Cortex of kidney (tissue), 1 donor: ENCODE measurements at places on chromosomes 11 and 22.

DNA sequence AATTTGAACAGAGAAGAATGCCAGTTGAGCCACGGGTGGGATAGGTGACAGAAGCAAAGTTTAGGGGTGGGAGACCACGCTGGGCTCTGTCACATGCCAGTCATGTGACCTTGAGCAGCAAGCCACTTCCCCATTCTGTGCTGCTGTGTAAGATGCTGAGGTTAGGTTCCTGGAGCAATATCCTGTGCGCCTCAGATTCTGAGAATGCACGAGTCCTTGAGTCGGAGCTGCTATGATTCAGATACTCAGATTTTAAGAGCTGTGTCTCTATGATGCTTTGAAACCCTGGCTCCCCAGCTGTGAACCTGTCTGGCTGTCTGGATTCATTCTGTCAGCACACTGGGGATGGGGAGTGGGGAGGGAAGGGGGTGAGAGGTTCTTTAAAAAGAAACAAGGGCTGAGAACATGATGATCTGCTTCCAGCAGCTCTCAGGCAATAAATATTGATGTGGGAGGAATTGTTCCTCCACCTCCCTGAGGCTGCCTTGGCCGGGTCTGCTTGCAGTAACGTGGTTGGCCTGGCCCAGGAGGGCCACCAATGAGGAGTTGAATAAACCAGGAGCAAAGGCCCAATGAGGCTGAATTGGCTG, 24.0 kb downstream of the SLCO2B1 start:
- DNase-seq, result no peak

DNA sequence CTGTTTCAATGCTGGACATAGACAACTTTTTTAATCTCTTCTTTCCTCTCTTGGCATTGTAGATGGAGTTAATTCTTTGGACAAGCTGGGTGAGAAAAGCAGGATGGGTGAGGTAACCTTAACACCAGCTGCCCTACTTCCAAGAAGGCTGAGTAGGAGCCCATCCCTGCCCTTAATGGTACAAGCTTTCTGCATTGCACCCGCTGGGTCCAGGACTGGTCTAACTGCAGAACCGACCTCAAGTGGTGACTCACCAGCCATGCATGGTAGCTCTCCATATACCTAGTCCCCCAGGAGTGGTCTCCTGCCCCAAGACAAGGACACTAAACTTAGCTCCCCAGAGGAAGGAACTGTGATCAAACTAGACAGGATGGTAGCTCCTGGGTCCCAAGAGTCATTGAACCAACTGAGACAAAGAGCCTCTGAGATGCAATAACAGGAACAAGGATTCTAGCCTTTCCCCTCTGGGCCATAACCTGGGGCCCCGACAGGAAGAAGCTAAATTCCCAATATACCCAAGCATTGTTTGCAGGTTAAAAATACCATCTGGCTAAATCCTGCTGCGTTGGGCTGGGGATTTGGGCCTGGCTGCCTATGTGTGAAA, 32.1 kb downstream of the RPL27A start:
- no peak for DNase-seq

DNA sequence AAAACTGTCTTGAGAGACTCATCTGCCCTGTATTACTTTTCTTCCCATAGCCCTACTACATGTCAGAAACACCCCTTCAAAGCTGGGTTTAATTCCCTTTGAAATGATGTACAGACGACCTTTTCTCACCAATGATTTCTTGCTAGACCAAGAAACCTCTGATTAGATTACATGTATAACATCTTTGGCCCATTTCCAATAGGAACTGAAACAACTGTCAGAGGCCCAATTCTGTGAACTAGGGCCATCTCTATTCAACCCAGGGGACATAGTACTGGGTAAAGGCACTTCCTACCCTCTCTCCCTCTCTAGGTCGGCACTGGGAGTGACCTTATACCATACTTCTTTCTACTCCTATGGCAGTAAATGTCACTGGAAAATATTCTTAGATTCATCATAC, 19.4 kb downstream of the NPAT start:
- no peak for DNase-seq

- no peak for DNase-seq
Observed at GRCh38 chr11:123040111-123040432, 21.9 kb downstream of the HSPA8 start.

GRCh38 chr11:117934526-117935307, 5.5 kb upstream of the TMPRSS13 start:
- DNase-seq, result no peak

- no peak for DNase-seq
Observed at GRCh38 chr11:86988351-86988881, 33.2 kb upstream of the FZD4 start.

- no peak for DNase-seq
Observed at GRCh38 chr11:67252831-67253239, 13.4 kb upstream of the GRK2 start.

DNA sequence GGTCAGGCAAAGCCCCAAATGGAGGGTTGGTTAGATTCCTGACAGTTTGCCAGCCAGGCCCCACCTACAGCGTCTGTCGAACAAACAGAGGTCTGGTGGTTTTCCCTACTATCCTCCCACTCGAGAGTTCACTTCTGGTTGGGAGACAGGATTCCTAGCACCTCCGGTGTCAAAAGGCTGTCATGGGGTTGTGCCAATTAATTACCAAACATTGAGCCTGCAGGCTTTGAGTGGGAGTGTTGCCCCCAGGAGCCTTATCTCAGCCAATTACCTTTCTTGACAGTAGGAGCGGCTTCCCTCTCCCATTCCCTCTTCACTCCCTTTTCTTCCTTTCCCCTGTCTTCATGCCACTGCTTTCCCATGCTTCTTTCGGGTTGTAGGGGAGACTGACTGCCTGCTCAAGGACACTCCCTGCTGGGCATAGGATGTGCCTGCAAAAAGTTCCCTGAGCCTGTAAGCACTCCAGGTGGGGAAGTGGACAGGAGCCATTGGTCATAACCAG, 4.7 kb upstream of the TTC36 start:
- no peak for DNase-seq

- DNase-seq, result no peak
Observed at GRCh38 chr22:26587991-26588613, 1.8 kb downstream of the TPST2 start.

- DNase-seq, result no peak
Observed at GRCh38 chr11:117218133-117218915, 13.5 kb downstream of the PCSK7 start.

- DNase-seq, result no peak
Observed at GRCh38 chr11:61077936-61078335, 24.4 kb upstream of the CD5 start.

GRCh38 chr11:72391638-72392423, 42.5 kb downstream of the CLPB start:
- no peak for DNase-seq

GRCh38 chr22:49147617-49148175, 680.0 kb downstream of the BRD1 start:
- DNase-seq, result no peak

- no peak for DNase-seq
Observed at GRCh38 chr11:15361316-15361715, 246.6 kb downstream of the INSC start.

GRCh38 chr11:33256031-33256812, 959 bp upstream of the HIPK3 start:
- no peak for DNase-seq

- DNase-seq, result no peak
Observed at GRCh38 chr11:47533690-47534151, 19.2 kb downstream of the CELF1 start.

- DNase-seq, result no peak
Observed at GRCh38 chr11:88657076-88657738, 319.7 kb upstream of the CTSC start.

GRCh38 chr22:39729141-39729934, 158.8 kb downstream of the CACNA1I start:
- DNase-seq, result no peak

GRCh38 chr11:112864672-112865071, 96.5 kb upstream of the NCAM1 start:
- no peak for DNase-seq

DNA sequence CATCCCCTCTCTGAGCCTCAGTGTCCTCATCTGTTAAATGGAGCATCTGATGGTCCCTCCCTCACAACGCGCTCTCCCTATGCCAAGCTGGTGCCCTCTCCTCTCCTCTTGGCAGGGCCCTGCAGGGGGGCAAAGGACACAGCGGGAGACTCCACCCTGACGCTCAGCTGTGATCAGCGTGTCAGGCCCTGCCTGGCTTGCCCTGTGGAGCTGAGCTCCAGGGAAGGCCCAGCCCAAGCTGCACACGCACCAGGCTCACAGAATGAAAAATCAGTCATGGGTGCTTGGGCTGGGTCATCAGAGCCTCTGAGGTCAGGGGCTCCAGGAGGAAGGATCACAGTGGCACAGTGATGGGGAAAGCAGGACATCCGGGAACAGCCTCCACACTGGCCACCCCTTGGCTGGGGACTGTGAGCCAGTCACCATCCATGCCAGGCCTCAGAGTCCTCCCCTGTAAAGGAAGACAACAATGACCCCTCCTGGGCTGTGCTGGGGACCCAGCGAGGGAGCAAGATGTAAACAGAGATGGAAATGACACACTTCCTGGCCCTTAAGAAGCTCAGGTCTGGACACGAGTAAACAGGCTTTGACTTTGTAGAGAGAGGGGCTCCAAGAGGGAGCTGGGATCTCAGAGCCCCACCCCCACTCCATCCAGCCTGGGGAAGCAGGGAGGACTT, 36.6 kb downstream of the RPL3 start:
- DNase-seq, result no peak

- no peak for DNase-seq
Observed at GRCh38 chr11:111796696-111797095, 30.5 kb upstream of the PPP2R1B start.

GRCh38 chr11:24264868-24265267, 232.0 kb upstream of the LUZP2 start:
- no peak for DNase-seq

- no peak for DNase-seq
Observed at GRCh38 chr22:33578752-33579151, 341.5 kb downstream of the LARGE1 start.

GRCh38 chr11:64884019-64884418, 5.6 kb upstream of the EHD1 start:
- DNase-seq, result no peak

DNA sequence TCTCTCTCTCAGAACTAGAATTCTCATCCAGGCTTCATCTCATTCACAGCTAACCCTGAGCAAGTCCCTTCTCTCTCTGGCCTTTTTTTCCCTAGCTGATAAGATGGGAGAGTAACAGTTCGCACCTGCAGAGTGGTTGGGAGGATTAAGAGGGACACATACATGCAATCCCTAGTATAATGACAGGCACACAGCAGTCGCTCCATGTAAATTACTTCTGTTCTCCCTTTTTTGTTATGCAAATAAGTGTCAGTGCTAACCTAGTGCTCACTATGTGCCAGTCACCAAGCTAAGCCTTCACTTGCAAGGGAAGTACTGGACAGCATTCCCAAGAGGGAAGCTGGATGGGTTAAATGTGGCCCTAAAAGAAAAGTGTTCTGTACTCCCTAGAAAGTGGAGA, 63.4 kb downstream of the TENM4 start:
- no peak for DNase-seq

- no peak for DNase-seq
Observed at GRCh38 chr22:21014202-21014725, 701 bp upstream of the P2RX6 start.

- DNase-seq, result no peak
Observed at GRCh38 chr11:100068116-100068515, 619.0 kb upstream of the ARHGAP42 start.

DNA sequence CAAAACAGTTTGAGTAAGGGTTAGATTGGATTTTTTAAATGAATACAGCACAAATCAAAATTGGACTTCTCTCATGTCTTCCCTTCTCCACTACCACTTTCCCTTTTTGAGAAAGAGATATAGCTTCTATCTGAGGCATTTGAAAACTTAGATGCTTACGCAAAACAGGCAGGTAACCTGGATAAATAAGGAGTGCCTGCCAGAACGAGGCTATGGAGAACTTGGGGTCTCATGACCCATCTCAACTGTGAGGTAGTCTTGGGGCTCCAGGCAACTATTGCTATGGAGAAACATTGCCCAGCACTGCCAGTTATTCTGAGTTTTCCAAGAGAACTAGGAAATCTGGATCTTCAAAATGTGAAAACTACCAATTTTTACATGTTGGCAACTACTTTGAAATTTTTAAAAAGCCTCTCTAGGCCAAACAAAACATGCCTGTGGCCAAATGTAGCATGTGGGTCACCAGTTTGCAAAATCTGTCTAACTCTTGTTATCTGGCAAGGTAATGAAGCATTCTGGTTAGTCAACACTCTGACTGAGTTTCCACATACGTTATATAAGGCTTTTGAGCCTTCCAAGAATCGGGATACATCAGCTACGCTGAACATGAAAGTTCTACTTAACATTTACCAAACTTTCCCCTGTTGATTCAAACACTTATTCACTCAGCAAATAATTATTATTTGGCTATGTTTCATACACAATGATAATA, 752.7 kb downstream of the KCNA4 start:
- no peak for DNase-seq

- no peak for DNase-seq
Observed at GRCh38 chr22:28064920-28065319, 145.9 kb upstream of the PITPNB start.

DNA sequence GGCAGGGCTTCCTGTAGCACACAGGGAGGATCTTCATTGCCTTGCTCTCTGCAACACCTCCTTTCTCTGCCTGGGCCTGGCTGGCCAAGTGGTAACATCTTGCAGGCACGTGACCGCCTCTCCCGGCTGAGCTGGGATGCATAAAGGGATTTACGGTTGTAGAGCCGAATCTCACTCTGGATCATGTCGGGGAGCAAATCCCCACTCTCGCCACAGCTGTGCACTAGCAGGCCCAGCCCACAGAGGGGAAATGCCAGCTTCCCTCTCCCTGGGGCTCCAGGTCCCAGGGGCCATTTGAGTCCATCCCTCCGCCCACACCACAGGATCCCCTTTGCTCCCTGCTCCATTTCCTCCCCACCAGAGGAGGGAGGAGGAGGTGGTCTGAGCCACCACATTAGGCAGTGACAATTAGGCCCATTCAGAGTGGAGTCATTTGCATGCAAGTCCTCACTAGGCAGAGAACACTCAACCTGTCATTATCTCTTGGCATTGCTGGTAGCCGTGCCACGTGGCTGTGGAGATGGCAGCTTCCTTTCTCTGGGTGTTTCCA, 196.7 kb downstream of the DSCAML1 start:
- DNase-seq, result no peak

GRCh38 chr11:69874178-69874983, 55.2 kb upstream of the FGF3 start:
- DNase-seq, result no peak

GRCh38 chr11:132980670-132981069, 551.6 kb downstream of the OPCML start:
- DNase-seq, result no peak

DNA sequence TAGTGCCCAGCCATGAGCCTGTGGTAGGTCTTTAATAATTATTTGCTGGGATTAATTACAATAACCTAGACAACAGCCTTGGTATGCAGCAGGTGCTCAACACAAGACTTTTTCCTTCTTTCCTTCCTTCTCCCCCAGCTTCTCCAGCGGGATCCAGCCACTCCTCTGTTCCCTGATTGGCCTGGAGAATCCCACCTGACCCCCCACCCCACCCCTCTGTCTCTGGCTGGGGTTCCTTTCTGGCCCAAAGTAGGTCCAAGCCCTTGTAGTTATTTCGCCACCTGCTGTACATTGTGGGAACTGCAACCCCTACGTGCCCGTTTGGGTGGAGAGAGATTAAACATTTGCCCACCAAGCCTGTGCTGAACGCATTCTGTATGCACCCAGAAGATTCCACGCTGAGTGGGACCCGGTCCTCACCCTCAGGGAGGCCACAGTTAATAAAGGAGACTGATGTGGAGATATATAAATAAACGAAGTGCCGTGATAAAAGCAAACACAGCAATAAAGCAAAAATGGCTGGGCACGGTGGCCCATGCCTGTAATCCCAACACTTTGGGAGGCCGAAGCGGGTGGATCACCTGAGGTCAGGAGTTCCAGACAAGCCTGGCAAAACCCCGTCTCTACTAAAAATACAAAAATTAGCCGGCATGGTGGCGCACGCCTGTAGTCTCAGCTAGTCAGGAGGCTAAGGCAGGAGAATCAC, 32.1 kb upstream of the DGKZ start:
- no peak for DNase-seq
